ENCODE measurements at places on chromosomes 13 and 19.

- no peak for DNase-seq
Measured at GRCh38 chr19:55697698-55698097, 22.7 kb downstream of the EPN1 start.

DNA sequence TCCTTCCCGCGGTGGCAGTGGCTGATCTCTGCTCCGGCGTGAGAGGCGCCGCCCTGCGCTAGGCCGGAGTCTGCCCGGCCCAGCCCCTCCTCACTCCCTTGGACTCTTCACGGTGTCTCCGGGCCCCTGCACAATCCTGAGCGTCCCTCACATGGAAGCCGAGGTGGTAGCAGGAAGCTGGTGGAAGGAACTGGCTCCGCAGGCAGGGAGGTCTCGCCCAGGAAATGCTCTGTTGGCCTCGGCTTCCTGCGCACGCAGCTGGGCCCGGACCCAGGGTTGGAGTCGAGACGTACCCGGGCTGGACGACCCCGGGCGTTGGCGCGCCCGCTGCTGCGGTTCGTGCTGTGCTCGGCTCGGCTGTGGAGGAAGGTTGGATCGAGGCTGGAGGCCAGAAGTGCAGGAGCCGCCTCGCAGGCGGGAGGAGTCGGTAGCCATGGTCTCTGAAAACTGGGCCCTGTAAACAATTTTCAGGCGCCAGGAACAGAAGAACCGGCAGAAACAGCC is 46.3 kb downstream of the ZNF724 start:
- no peak for DNase-seq

DNA sequence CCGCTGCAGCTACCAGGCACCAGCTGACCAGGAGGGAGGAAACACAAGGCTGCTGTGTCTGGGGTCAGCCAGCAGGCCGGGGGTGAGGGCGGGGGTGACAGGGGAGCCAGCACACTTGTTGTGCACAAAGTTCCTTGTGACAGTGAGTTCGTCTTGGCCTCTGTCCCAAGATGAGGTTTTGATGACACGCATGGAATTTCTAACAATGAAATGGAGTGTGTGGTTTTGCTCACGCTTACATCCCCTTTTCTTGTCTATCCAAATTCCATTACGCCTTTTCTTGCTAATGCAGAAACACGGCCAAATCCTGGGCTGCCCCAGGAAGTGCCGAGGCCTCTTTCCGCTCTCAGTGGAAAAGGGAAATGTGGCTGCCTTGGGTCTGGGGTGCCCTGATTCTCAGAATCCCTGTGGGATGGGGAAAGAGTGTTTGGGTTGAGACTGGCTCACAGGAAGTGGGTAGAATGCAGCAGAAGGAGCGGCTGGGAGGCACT is 73.8 kb downstream of the GADD45B start:
- DNase-seq, result no peak

DNA sequence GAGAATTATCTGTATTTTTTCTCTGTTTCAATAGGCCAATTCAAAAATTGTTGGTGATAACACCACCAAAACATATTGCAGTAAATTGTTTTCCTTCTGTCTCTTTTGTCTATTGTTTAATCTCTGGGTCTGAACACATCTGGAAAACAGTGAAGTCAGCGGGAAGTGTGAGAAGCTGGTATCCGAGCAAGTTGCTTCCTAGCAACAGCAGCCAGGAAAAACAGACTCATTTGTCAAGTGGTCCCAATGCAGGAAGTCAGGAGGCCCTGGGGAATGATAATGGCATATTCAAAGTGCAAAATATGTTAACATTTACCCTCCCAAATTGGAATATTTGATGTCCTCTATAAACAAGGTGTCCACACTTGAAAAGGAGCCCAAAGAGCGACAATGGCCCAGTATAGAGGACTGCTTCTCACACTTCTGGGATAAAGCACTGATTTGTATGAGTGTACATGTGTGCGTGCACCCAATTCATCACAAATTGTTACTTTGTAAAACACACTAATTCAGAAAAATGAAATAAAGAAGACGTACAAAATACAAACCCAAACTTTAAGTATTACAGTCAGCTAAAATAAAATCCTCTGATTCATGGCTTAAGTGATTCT is 515.0 kb downstream of the TBC1D4 start:
- no peak for DNase-seq

- DNase-seq, result peak; percentile 58
Measured at GRCh38 chr19:1063030-1063908, 3.7 kb upstream of the ARHGAP45 start.

DNA sequence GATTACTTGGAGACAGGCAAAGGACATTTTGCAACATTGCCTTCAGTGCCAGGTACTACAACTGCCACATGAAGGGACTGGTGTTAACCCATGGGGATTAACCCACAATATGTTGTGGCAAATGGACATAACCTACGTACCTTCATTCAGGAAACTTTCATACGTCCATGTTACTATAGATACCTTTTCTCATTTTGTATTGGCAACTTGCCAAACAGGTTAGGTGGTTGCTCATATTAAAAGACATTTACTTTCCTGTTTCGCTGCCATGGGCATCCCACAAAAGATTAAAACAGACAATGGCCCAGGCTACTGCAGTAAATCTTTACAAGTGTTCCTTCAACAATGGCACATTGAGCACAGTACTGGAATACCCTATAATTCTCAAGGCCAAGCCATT is 925.3 kb downstream of the SLITRK6 start:
- DNase-seq, result no peak

DNA sequence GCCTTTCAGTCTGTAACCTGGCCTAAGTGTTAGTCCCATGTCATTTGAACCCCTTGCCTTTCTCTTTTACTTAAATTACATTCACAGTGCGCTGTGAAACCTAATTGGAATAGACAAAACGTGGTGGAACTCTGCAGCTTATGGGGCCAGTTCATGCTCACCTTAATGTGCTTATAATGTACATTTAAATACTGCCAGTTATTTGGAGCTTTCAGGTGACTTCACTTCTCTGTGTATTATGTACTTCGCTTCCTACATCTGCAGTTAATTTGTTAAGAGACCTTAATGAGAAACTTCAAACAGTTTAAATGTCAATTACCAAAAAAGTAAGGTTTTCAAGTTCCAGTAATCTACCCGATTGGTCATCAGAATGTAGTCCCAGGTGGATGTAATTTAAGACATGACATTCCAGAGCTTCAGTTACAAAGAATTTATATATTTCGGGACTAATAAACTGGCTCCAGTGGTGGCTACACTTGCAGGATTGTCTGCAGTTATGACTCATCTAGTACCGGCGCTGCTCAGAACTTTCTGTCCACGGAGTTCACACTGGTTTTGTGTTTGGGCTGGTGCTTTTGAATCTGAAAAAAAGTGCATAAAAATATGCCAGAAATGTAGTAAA is 125.3 kb downstream of the TM9SF2 start:
- DNase-seq, result no peak

- DNase-seq, result no peak
Measured at GRCh38 chr19:10975374-10976130, 14.7 kb downstream of the SMARCA4 start.

DNA sequence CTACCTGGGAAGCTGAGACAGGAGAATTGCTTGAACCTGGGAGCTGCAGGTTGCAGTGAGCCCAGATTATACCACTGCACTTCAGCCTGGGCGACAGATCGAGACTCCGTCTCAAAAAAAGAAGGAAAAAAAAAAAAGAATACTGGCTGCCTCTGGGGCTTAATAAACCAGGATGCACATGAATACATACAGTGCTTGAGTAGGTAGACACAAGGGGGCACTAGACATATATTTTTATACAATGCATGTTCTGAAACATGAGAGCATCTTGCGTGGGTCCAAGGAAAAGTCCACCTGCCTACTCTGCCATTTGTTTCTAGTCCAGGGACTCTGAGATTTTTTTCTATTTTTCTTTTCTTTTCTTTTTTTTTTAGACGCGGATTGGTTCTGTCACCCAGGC is 31.2 kb downstream of the KEAP1 start:
- no peak for DNase-seq

DNA sequence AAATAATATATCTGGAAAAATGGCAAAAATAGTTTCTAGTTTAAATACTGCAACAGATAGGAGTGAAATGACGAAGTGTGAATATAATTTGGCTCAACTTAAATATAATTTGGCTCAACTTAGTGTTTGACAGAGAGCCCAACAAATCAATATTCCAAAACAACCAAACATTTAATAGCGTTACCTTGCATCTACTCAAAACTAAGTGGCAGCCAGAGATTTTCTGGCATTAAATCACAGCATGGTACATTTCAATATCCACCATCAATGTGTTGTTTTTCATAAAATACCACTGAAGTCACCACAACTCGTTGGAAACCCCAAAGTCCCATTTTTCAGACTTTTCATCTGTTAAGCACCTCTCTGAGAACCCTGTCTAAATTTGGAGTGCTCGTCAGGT is 69.6 kb downstream of the DCLK1 start:
- DNase-seq, result no peak

- no peak for DNase-seq
Measured at GRCh38 chr13:40317980-40318327, 348.5 kb downstream of the FOXO1 start.

- no peak for DNase-seq
Measured at GRCh38 chr19:14840206-14840605, 5.2 kb upstream of the OR7A5 start.

- no peak for DNase-seq
Measured at GRCh38 chr13:25117312-25117711, 21.4 kb downstream of the PABPC3 start.

DNA sequence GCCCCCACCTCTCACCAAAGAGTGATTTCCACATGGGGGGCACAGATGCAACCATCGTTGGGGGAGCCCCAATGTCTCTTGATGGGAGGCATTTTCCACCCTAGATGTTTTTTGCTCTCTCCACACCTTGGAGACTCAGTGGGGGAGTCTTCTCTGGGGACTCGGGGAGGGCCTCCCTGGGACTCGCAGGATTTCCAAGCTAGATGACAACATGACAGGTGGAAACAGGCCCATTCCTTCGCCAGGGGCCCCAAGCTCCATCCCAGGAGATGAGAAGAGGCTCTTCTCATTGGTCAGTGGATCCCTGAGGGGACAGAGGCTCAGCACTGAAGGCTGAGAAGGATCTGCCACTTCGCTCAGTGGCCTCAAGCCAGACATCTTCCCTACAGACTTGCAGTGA is 12.7 kb upstream of the KIR2DL4 start:
- no peak for DNase-seq

- no peak for DNase-seq
Measured at GRCh38 chr19:20294181-20294580, 127.2 kb downstream of the ZNF486 start.

DNA sequence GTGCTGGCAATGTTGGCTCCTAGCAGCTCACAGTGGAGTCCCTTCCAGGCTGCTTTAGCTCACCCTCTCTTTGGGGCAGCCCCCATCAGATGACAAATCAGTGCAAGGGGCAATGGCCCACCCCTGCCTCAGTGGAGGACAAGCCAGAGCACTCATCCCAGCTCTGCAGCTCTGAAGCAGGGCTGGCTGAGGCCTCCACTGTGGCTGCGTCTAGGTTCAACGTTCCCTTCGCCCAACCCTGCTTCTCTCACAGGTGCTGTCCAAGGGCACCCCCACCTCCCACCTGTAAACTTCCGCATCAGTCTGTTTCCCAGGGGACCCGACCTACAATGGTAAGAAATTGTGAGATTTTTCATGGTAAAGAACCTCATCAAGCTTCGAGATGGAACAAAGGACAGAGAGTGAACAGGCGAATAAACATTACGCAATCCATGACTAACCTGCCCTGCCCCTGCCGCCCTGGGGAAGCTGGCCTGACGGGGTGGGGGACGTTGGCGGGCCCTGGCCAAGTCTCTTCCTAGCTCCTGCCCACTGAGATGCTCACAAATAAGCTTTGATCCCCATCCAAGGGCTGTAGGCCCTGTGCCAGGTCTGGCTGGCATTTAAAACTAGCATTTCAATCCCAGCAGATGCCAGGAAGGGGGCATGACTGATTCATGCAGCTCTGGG is 40.5 kb downstream of the DZIP1 start:
- DNase-seq, result no peak

GRCh38 chr19:45767881-45768654 is 984 bp downstream of the SIX5 start:
- DNase-seq, result peak; percentile 63

DNA sequence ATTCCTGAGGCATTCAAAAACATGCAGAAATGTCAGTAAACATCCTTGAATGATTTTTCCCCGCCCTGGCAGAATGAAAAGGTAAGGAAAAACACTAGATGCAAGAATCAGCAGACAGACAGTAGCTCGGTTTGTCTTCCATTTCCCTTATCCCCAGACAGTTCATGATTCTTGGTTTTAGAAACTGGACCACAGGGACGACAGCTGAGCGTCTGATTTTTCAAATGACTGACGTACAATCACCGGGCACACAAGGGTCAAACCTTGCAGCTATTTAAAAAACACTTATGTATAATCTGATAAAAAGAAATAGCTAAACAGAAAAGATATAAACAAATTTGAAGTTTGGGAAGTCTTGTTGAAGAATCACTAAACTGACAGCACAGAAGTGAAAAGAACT is 47.1 kb downstream of the DCLK1 start:
- no peak for DNase-seq

DNA sequence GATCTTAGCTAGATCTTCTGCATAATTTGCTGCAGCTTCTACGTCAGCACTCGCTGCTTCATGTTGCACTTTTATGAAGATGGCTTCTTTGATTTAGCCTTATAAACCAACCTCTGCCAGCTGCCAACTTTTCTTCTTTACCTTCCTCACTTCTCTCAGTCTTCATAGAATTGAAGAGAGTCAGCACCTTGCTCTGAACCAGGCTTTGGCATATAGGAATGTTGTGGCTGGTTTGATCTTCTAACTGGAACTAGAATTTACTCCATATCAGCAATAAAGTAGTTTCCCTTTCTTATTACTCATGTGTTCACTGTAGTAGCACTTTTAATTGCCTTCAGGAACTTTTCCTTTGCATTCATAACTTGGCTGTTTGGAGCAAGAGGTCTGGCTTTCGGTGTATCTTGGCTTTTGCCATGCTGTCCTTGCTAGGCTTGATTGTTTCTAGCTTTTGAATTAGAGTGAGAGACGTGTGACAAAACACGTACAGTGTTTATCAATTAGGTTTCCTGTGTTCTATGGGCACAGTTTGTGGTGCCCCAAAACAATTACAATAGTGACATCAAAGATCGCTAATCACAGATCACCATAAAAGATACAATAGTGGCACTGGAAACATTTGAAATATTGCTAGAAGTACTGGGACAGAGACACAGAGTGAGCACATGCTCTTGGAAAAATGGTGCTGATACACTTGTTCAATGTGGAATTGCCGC is 50.7 kb downstream of the NDFIP2 start:
- DNase-seq, result no peak

DNA sequence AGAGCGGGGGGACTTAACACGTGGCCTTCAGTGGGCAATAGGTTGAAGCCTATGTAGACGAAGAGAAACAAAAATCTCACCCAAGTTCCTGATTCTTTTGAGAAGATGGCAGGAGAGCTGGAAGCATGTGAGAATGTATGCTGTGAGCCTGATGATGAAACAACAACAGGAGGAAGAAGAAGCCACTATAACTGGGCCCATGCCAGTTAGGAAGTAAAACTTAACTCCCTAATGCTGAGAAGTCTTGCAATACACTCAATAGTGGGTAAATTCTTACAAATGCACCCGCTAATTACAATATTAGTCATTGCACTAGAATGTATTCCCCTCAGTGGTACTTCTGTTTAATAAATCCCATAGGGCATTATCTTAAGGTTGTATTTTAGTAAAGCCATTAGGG is 9.1 kb downstream of the PCDH17 start:
- no peak for DNase-seq

Measured in GM10248 (cell line).